Aorta (tissue), 5 donors: ENCODE measurements at places on chromosomes 11 and 22.

DNA sequence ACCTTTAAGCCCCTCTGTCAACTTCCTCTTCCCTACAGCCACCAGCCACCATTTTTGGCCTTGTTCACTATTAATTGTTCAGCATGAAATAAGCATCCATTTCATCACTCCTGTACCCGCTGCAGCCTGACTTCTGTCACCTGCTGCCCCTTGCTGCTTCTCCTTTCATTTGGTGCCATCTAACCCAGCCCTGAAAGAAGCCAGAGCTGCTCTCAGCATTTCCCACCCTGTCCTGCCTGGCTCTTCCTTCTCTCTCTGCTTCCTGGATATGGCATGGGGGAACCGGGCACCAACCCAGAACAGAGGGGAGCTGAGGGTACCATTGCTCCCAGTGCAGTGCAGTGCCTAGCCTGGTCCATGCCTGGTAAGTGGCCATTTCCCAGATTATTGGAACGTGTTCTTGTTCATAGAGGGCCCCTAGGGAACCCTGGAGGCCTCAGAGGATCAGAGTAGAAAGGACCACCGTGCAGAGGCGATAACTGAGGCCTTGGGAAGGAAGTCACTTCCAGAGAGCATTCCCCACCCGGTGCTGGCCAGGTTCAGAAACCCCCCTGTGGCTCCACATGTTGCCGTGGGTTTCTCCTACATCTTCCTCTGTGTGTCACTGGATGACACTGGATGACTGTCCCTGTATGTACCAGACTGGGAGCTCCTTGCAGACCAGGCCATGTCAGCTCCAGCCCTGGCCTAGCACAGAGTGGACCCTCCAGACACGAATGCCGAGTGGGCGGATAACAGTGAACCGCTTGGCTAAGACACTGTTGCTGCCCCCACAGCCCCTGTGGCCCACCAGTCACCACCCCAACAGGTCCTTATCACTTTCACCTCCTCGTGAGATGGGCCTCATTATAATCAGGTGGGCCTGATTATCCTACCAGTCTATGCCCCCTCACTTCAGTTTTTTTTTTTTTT, 4.7 kb downstream of the YDJC start:
- DNase-seq, result no peak

GRCh38 chr22:27241430-27242321, 559.9 kb downstream of the MN1 start:
- DNase-seq, result peak; percentile 85

- DNase-seq, result no peak
Measured at GRCh38 chr11:14320020-14320419, 39.0 kb downstream of the RRAS2 start.

GRCh38 chr11:72084076-72084475, 3.4 kb downstream of the LRRC51 start:
- no peak for DNase-seq
